ENCODE measurements at places on chromosomes 13 and 19.

GRCh38 chr13:32209652-32210051 is 105.5 kb downstream of the ZAR1L start:
- no peak for DNase-seq

- DNase-seq: no peak
Measured at GRCh38 chr13:41007744-41008128, 11.4 kb downstream of the ELF1 start.

GRCh38 chr19:46596008-46596407 is 5.1 kb upstream of the CALM3 start:
- DNase-seq: no peak

DNA sequence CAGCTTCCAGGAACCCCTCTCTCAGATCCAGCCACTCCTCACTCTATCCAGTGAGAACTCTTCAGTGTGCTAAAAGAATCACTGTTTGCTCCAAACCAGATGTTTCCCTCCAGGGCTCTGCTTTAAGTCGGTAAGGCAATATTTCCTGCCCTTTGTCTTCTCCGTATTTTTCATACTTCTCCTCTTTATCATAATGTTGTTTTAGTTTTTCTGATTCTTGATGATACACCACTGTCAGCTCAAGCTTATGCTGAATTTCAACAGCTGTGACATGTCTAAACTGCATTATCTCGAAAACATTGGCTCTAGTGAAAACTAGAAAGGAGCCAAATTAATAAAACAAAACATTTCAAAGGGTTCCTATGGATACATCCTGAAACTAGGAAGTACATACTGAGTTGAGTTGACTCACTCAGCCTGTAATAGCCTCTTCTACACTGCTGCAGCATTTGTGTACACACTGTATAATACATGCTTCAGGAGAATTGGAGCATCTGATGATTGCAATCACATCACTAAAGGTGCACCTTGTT is 39.8 kb downstream of the GPR180 start:
- no peak for DNase-seq

GRCh38 chr19:35559281-35559659 is 4.2 kb downstream of the ATP4A start:
- DNase-seq: no peak

- DNase-seq: no peak
Measured at GRCh38 chr19:3614858-3615505, 8.3 kb upstream of the TBXA2R start.

GRCh38 chr13:58313219-58313618 is 681.7 kb downstream of the PCDH17 start:
- DNase-seq: no peak

DNA sequence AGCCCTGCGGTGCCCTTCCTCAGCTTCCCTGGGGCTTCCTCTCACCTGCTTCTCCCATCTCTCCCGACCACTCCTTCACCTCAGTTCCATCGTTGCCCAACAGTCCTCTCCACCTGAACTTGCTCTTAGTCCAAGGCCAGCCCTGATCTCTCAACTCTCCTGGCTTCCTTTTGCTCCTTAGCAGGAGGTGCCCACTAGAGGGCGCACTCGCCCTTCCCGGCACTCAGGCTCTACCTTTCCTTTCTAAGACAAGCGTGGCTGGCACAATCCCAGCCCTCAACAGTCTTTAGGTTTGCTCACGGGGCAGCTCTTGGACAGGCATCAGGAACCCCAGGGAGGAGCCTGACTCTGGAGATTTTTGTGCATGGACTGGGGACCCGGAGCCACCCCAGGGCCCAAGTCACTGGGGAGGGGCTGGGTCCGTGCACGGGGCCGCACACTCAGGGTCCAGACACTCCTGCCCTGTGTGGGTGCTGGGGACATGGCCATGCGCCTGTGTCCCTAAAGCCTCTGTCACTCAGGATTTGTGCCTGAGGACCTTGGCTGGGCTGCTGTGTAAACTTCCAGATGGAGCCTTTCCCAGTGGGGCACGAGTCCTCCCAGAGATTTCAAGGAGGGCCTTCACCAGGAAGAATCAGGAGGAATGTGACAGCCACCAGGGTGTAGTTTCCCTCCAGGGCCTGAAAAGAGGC is 12.1 kb upstream of the CEACAM8 start:
- DNase-seq: no peak

DNA sequence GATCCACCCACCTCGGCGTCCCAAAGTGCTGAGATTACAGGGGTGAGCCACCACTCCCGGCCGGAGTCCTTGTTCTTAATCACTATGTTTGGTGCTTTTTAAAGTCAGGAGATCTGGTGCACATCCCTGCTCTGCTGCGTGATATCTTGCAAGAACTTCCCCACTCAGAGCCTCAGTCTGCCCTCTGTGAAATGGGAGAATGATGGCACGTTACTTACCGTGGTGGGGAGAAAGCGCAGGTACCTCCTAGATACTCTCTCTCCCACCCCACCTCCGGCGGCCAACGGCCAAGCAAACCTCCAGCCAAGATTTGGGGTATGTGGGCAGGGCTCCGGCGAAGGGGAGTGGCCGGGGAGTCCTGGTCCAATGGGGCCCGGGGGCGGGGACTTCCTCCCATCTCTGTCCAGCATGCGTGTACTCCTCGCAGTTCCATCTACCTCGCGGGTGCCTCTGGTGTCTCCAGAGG is at the start of gene RYR1:
TSS of gene RYR1 (plus strand) at position 424 of the 466 bp plus-strand sequence. CDS start 139 bp downstream, outside the sequence.
- peak; percentile 50 for DNase-seq

GRCh38 chr13:31485651-31486051 is 253.7 kb upstream of the RXFP2 start:
- no peak for DNase-seq

DNA sequence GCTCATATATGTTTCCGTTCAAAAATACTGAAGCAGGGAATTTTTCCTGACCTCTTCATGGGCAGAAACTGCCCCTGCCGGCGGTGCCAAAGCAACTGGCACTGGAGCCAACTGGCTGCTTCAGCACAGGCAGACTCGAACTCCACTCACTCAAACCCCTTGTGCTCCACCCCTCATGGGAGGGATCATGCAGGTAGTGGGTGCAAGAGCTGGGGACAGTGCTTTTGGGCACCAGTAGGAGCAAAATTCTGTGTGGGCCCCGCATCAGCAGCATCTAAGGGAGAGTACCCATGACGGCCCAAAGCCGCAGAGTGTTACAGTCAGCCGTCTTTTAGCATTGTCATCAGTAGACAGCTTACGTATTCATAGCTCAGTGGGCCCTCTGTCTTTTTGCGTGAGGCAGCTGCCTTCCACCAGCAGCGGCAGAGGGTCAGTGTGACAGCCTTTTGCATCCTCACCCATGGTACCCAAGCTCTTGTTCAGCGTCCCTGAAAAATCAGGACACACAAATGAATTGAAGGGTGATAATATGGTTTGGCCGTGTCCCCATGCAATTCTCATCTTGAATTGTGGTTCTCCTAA is 393.8 kb downstream of the SLITRK6 start:
- no peak for DNase-seq

GRCh38 chr19:6125571-6125989 is 9.9 kb upstream of the ACSBG2 start:
- peak; percentile 65 for DNase-seq

DNA sequence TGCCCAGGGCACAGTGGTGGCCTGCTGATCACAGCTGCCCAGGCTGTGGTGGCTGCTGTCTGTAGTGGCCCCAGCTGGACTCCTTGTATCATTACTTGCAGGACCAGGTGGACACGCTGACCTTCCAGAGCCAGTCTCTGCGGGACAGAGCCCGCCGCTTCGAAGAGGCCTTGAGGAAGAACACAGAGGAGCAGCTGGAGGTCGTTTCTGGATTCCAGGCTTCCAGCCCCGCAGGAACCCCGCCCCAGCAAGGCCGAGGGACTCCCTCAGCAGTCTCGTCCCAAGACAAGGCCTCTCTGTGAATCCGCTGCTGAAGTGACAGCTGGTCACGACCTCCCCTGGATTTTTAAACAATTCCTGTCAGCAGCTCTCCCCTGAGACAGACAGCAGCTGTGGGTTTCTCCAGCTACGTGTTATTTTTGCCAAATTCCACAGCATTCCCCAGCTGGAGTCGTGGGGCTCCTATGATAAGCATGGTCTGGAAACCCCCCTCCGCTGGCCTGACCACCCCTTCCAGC is 98.3 kb downstream of the SLC7A1 start:
- no peak for DNase-seq

- DNase-seq: no peak
Measured at GRCh38 chr13:83086948-83087347, 795.3 kb downstream of the SLITRK1 start.

- DNase-seq: no peak
Measured at GRCh38 chr13:22934744-22935523, 245.8 kb upstream of the SGCG start.

- peak; percentile 87 for DNase-seq
Measured at GRCh38 chr19:17605761-17606589, 50.5 kb downstream of the COLGALT1 start.

GRCh38 chr13:38900188-38900587 is 90.4 kb downstream of the STOML3 start:
- no peak for DNase-seq

DNA sequence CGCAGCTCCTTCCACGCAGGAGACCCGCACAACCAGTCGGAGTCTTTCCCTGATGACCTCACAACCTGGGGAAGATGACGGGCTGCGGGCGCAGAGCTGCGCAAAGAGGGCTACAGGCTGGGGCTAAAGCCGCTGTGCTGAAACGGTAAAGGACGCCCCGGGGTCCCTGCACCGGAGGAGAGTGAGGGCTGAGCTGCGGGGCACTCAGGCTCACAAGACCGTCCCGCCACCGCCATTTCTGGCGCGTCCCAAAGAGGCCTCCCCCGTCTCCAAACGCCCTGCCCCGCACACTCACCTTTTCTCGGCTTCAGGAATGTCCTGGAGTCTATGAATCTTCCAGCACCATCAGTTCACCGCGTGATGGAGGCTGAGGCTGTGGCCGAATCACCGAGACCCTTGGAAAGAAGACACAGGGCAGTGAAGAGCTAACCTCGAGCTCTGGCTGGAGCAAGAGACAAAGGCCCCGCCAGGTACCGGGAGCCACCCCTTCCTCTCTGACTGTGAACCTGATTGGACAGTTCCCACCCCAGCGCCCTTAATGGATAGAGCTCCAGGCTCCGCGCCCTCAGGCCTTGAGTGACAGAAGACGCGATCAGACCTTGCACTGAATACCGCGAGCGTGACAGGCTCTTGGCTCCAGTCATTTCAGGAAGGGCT is 41.8 kb upstream of the ZNF429 start:
- DNase-seq: peak; percentile 27

DNA sequence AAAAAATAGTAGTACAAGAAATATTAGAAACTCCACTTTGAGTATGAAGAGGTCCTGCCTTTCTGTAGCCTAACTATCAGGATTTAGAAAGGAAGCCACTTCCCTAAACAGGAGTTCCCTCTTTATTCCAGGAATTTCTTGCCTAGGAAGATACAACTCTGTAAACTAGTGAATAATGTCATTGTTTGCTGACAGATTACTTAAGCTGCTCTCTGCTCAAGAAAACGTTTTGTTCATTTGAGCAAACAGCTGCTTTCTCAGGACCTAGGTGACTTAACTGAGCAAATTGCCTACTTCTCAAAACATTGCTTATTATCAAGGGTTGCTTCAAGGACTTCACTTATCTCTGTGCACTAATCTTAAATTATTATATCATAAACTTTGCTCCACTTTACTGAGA is 1419.4 kb upstream of the SLC10A2 start:
- DNase-seq: no peak

GRCh38 chr19:58572818-58573657 is at the start of gene MZF1:
MZF1 (minus strand) TSS chr19:58573335; CDS start chr19:58571389, 1,946 bp downstream.
- DNase-seq: peak; percentile 100

DNA sequence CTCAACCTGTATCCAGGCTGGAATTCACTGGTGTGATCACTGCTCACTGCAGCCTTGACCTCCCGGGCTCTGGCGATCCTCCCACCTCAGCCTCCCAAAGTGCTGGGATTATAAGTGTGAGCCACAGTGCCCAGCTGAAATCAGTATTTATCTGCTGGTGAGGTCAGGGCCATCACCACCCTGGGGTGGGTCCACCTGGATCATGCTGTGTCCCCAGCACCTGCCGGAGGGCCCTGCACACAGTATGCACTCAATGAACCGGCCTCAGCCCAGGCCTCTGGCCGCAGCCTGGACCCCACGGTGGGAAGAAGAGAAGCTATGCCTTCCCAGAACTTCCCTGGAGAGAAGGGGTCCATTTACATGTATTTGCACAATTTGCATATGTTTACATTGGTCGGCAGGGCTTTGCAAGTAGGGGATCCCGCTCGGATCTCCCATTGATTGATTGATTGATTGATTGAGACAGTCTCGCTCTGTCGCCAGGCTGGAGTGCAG is 2.6 kb upstream of the SLC5A5 start:
- no peak for DNase-seq

Data from CD4-positive, alpha-beta T cell treated with Interferon gamma for 1 hour (primary cell).